NCI-H345 (cell line): ENCODE measurements at places on chromosomes 5 and 9.

DNA sequence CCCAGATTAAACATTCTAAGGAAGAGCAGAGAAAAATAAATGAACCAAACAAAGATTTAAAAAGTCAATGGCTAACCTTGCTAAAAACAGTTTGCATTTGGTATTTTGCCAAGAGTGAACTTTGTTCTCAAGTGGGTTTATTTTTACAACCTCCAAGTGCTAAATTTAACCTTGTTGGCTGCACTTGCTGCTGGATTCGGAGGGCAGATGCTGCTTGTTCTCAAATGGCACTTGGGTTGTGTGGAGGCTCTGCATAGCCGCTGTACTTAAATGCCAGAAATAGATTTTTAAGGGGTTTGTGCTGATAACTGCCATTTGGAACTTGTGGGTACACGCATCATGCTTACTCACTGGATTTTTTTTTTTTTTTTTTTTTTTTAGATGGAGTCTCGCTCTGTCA, 13.3 kb upstream of the SPATA24 start:
- peak; percentile 87 for DNase-seq

GRCh38 chr9:75391497-75391896, 303.2 kb downstream of the OSTF1 start:
- DNase-seq = no peak

GRCh38 chr5:103910786-103911185, 348.2 kb upstream of the NUDT12 start:
- no peak for DNase-seq

DNA sequence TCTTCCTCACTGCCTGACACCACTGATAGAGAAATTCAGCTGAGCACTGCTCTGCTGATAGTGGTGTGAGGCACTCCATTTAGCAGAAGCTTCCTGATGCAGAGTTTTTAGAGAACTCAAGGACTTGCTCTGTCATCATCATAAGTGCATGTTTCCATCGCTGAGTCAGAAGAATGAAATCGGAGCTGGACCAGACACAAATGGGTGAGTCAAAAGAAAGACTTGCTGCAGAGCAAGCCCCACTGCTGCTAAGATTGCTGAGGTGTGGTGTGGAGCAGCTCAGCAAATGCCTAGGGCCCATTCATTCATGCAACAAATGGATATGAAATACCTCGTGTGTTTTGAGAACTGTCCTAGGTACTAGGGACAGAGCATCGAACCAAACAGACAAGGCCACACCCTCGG, 410.2 kb upstream of the SLC30A5 start:
- no peak for DNase-seq

DNA sequence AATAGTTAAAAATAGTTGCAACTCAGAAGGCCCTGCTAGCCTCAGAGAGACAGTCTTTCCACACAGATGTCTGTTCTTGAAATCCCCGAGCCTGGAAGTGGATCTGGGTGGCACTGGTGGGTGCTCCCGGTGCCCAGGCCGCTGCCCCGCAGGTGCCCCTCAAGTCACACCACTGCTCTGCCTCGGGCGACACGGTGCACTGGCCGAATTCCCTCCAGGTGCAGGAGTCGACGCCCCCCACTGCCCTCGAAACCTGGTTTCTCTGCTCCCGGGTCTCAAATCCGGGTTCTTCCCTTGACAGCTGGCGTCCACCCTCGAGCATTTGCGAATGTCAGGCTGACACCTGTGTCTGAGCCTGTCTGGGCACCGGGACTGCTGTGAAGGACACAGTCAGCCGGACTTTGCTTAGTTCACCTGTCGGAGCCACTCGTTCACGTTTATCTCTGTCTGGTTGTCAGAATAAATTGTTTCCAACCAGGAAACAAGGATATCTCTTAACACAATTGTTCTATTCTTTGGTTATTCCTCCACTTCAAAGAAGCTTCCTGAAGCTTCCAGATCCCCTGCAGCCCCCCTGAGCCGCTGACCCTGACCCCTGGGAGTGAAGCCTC, 27.1 kb downstream of the SLC9A3 start:
- DNase-seq = no peak

DNA sequence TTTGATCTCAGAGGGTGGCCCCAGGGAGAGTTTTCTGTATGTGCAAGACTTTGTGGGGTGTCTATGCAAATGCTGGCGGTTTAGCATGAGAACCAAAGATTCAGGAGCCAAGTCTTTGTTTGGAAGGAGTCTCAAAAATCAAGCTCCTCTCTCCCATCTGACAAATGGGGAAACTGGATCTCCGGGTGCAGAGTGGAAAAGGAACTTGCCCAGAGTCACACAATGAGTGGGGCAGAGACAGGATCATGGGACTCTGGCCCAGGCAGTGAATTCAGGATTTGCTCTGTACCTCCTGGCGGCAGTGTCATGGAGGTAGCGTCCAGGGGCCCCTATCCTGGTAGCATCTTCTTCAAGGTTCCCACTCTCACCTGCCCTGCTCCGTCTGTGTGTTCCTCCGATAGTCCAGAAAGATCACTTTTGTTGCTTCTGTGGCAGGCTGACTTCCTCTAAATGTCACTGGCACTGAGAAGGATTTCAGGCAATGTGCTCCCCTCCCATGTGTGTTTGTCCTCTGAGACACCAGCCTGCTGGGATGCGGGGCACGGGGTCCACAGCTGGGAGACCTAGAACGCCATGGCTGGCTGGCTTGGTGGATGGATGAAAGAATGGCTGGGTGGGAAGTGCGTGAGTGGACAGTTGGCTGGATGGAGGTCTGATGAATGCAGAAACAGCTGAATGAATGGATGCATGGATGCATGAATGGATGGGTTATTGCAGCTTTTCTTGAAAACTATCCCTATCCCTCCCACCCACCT, 3.6 kb downstream of the CCL19 start:
- DNase-seq = no peak

GRCh38 chr9:97551308-97551707, 49.8 kb downstream of the TMOD1 start:
- DNase-seq = no peak

DNA sequence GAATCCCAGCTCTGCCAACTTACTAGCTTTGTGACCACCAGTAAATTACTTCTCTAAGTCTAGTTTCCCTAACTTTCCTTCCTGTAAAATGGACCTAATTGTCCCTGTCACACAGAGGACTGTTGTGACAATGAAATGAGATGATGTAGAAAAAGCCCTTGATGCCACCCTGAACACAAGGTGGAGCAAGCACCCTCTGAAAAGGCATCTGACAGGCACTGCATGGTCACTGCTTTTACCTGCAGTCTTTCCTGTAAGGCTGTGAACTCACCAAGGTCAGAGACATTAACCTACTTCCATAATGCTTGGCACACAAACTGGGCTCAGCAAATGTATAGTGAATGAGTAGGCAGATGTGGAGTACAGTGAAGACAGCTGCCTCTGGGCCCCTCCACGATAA, 6.1 kb downstream of the SLC31A2 start:
- no peak for DNase-seq

- DNase-seq = no peak
Observed at GRCh38 chr9:18114559-18115475, 359.1 kb upstream of the ADAMTSL1 start.
